ENCODE measurements at places on chromosomes 5 and 9. TPM values are rescaled to one million over a fixed set of nuclear protein-coding genes. Genes with fewer than 3 reads are reported as not detected.

DNA sequence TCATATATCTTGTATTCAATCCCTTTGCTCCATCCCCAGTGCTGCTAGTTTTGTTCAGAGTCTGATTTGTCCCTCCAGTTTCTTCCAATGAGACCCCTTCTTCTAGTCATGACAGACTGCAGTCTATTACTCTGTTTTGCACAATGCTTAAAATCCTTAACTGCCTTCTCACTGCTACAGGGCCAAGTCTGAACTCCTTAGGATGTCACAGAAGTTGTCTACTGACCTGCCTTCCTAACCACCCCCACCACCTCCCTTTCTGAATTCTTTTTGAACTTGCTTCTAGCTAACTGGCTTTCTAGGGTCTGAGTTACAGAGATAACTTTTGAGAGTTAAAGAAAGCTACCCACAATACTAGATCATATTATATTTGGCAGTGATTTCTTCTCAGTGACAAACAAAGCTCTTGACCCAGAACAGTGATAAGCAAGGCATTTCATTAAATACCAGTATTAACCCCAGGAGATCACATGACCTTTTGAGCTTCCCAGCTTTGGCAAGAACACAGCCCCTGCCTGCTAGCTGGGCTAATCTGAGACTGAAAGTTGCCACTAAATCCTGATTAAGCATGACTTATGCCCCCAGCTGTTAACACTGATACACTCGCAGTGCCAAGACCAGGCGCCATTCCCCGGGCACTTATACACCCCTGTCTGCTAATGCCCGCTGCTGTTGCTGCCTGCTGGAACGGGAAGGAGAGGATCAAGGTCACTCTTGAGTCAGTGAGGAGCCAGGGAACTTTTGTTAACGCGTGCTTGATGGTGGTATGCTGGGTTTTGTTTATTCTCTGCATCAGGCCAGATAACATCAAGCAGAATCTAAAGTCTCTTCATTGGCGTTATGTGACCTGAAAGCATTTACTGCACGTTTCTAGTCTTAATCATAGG, 36.4 kb upstream of the ADAMTSL1 start:
- DNase-seq: no peak

DNA sequence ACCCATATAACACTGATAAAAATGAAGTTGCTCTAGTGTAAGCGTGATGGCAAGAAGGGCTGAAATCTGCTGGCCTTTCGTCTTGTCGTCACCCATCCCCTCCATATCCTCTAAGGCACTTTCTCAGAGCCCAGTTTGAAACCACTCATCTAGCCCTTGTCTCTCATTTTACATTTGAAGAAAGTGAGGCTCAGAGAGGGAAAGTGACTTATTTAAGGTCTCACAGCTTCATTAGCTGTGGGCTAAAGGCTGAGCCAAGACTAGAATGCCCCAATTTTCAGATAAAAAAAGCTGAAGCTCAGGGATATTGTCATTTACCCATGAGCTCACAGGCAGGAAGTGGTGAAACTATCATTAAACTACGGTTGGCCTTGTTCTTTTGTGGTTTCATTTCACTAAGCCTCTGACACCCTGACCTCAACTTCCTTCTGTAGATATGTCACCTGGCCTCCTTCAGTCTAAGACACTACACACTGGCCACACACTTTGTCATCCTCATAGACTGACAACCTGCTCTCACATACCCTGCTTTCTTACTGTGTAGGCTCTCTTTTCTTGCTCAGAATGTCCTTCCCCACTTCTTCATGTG, 176.7 kb upstream of the DMAC1 start:
- DNase-seq: no peak

DNA sequence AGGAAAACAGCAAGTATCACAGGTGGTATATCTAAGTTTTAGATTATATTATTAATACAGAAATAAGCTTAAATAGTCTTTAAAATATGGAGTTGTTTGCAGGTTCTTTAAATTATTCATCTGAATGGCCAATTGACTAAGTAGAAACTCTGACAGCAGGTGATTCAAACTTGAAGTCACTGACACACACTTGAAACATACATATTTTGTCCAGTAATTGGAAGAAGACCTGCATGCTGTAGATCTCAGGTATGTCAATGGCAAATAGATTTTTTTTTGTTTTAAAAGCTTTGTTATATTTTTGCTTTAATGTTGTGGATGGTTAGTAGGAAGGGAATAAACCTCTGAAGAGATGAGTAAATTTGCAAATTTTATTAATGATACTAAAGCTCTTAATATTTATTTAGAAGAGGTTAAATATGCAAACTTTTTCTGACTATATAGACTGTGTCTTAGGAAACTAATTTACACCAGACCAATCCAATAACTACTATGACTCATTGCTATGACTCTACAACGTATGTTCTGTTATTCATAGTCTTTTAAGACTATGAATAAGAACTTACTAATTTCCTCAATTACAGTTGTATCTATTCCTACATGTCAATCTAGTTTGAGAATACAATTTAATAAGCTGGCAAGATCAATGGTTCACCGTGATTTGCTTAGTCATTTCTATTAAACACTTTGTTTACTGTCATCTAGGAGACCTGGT, 53.9 kb upstream of the RORB start:
- no peak for DNase-seq

DNA sequence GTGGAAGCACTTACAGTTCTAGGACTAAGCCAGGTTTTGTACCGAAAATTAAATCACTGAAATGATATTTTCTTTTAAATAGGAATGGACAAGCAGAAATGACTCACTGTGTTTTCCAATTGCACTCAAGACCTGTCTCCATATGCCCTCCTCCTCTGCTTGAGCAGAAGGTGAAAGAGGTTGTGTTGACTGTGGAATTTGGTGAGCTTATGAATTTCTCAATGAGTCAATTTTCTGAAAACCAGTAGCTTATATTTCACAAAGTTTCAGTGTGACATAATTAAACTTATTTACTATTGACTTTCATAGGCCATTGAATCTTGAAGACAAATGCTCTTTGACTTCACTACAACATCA, 249.9 kb downstream of the NPR3 start:
- DNase-seq: no peak

DNA sequence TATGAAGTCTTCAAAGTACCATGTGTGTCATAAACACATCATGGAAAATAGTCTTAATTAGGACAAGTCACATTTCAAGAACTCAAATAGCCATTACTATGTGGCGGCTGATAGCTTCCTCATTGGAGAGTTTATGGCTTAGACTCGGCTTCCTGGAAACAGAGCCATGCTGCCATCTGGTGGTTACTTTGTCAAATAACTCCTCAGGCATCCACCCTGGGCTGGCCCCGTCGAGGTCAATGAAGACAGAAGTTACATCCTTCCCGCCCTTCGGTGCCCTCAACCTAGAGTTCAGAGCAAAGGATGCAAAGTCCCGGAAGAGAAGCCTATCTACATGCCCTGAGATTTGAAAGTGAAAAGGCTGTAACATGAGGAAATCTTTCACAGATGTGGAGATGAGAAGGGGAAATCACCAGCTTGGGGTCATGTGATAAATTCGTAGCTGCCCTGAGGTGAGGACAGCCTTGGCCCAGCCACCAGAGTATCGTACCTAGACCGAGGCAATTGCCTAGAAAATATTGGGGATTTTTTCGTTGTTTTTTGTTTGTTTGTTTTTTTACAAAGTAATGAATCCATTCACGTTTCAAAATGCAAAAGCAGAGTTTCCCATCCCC, 45.5 kb upstream of the ZNF169 start:
- DNase-seq: peak; percentile 50

The FOXD4L6 gene
- 0.15 TPM for total RNA-seq
